ENCODE measurements at places on chromosomes 12 and 14.

- no peak for DNase-seq
These were observed 143.4 kb downstream of the KCNK10 start for GRCh38 chr14:88179716-88180115.

- DNase-seq = no peak
These were observed 584.2 kb downstream of the DIO2 start for GRCh38 chr14:79627058-79627457.

DNA sequence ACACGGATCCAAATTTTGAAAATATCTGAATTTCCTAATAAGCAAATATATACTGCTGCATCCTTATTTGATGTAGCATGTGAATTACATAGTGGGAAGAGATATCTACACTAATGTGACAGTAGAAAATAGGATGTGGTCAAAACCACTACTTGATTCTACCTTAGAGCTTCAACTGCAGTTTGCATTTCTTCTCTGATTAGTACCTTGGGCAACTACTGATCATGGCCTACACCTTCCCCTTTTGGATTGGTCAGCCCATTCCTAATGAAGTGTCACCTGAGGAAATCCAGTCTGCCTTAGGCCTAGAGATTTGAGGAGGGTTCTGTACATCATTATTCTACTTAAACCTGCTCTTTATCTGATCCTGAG is 10.7 kb downstream of the LLPH start:
- no peak for DNase-seq

DNA sequence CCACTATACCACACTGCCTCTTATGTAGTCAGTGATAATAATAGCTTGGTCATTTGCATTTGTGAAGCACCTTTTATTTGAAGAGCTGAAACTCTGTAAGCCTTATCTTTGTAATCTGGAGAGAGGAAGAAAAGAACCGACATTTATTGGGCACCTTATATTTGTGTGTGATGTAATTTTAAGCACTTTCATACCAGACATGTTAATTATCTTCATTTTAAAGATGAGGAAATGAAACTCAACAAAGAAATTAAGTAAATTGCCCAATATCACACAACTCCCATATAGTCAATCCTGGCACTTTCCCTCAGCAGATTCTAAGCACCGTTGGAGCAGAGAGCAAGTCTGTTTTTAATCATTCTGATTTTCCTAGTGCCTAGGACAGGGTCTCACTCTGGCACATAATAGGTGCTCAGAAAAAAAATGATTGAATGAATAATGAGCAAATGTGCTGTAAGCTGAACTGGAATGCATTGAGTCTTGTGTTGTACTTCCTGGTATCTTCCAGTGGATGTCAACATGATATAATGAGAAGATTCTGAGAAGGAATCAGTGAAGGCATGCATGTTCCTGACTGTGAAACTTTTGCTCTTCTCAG is 418.9 kb downstream of the ZFP36L1 start:
- DNase-seq = no peak

- DNase-seq = no peak
These were observed 153.2 kb downstream of the SLC35F4 start for GRCh38 chr14:57712698-57713097.

DNA sequence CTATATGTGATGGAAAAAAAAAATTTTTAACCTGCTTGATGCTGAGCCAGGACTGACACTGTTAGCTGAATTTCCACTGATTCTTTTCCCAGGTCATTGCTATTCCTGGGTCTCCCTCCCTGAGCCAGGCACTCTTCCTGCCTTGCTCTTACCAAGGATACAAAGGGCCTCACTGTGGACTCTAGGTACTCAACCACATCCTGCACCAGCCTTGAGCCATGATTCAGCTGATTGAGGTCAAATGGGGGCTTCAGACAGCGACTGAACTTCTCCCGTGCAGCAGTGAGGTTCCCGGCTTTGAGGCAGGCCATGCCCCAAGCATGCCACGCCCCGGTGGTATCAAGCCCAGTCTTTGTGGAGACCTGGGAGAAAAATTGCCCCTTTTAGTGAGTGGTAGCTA is 54.3 kb downstream of the ZFYVE26 start:
- no peak for DNase-seq

GRCh38 chr12:81639196-81639595 is 120.0 kb downstream of the PPFIA2 start:
- peak; percentile 6 for DNase-seq

GRCh38 chr12:15495746-15496145 is 173.4 kb downstream of the PTPRO start:
- DNase-seq = no peak

DNA sequence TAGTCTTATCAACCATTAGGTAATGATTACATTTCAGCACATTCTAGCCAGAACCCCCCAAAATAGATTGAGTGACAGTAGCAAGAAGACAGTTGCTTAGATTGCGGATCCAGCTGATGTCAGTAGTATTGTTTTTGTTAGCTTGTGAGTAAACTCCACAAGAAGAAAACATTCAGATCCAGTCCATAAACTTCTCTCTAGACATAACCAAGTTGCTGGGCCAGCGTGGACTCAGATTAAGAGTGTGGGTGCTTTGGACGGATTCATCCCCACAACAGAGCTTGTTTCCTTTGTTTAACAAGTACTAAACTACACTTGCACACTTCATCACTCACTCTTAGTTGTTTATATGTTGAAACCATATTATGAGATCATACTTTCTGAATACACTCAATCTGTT is 293.4 kb downstream of the NPAS3 start:
- DNase-seq = no peak

GRCh38 chr14:31843361-31844091 is 233.6 kb upstream of the ARHGAP5 start:
- DNase-seq = no peak

- no peak for DNase-seq
These were observed 31.5 kb upstream of the GZMB start for GRCh38 chr14:24665440-24665991.

- no peak for DNase-seq
These were observed 25.4 kb downstream of the IL31 start for GRCh38 chr12:122148657-122149056.

DNA sequence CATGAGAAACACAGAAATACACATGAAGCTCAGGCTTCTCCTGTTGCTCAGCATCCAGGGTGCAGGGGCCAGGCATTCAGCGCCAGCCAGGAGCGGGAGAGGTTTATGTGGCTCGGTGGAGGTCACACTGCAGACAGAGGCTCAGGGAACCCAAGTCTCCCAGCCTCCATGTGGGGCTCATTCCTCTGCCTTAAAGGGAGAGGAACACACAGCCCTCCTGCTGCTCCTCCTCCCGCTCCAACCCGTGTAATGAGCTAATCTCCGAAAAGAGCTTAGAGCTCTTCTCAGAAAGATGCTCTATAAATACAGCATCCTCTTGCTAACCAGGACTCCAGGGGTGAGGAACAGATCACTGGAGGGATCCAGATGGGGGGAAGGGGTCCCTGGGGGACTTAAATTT is 28.2 kb downstream of the FGF6 start:
- no peak for DNase-seq

- no peak for DNase-seq
These were observed 17.7 kb downstream of the ASB2 start for GRCh38 chr14:93958567-93959238.

Measured in A172 (cell line).